ENCODE measurements at places on chromosomes 6 and 20. TPM values are rescaled to one million over a fixed set of nuclear protein-coding genes. Genes with fewer than 3 reads are reported as not detected.

GRCh38 chr6:75374961-75375400 is 90.4 kb upstream of the TMEM30A start:
- DNase-seq, result no peak

DNA sequence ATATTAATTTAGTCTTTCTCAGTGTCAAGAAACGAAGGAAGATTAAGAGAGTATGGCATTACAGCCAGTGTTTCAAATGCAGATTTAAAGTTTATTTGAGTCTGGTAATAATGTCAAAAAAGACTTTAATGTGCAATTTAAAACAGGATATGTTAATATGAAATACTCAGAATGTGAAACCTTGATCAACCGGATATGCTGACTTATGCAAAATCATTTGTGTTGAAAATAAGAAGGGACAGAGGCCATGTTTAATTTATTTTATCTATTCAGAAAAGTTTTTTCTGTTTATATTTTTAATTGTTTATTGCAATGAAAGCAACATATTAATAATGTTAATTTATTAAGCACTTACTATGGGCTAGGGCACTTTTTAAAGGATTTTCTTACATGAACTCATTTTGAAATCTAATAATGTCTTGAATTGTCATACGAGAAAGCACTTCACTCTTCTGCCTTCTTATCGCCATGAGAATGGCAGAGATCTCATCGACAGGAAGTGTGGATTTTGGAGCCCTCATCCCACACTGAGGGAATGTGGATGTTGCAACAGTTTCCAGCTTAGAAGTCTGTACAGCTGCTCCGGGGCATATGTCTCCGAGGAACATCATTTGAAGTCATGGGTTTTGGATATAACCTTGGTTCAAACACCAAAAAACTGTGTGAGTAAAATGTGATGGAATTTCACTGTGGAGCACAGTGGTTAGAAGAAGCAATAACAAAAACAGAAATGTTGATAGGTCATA is 1410.4 kb downstream of the EPHA7 start:
- no peak for DNase-seq

DNA sequence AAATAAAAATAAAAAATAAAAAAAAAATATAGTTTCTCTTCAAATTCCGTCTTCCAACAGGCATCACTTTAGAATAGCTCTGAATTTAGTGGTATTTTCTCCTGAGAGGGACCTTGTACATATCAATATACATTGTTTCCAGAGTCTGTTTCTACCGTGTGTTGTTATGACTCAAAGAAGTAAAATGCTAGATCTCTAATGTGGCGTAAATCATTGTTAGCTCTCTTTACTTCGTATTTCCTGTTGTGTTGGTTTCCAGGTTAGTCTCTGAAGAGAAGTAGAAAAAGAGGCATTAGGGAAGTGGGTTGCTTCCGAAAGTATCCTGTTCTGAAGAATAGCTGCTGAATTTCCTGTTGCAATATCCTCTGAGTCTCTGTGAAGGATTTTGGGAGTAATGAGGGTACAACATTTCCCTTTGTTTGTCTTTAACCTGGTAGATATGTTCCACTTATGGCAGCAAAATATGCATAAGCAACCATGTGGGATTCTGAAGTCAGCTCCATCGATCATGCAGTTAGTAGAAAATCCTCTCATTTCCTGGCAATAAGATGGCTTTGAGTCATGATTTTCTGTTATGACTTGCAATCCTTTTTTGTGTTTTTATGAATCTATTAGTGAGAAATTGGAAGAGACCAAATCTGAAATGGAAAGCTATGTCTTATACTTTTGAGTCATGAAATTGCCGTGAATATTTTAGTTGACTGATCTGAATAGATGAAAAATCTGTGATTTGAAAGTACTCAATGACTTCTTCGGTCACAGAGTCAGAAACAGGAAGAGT is 42.0 kb upstream of the MCHR2 start:
- DNase-seq, result no peak

TRIM10 gene
- total RNA-seq, result not detected

SIRPD gene
- not detected for total RNA-seq

CRIP3 gene
- total RNA-seq, result 1.9 TPM

ZBP1 gene
- 21.7 TPM for total RNA-seq
